ENCODE measurements at places on chromosomes 1 and 21. TPM values are rescaled to one million over a fixed set of nuclear protein-coding genes. Genes with fewer than 3 reads are reported as not detected.

ELF3 gene
- 1,345 TPM for total RNA-seq

MYBPH gene
- not detected for total RNA-seq

HYI gene
- total RNA-seq = 50.9 TPM

NHLH1 gene
- total RNA-seq = not detected

UMODL1 gene
- not detected for total RNA-seq

TMEM54 gene
- total RNA-seq = 88.7 TPM

NMNAT2 gene
- 0.99 TPM for total RNA-seq

CBR1 gene
- 44.2 TPM for total RNA-seq

SLC2A5 gene
- total RNA-seq = 1.1 TPM

LMO4 gene
- 51.4 TPM for total RNA-seq

OR10Z1 gene
- not detected for total RNA-seq

NTMT2 gene
- total RNA-seq = not detected

EPS15 gene
- total RNA-seq = 86.2 TPM

NGF gene
- total RNA-seq = 3.6 TPM

RHD gene
- total RNA-seq = not detected

TPTE gene
- not detected for total RNA-seq

ACADM gene
- 51.4 TPM for total RNA-seq

GPR52 gene
- 5.0 TPM for total RNA-seq

AMPD1 gene
- 0.86 TPM for total RNA-seq

AK4 gene
- 51.9 TPM for total RNA-seq

TP53BP2 gene
- 34.6 TPM for total RNA-seq

MAP10 gene
- total RNA-seq = 4.0 TPM

PTGS2 gene
- 16.0 TPM for total RNA-seq

TRIM17 gene
- total RNA-seq = 22.6 TPM

SIKE1 gene
- total RNA-seq = 40.6 TPM

OR6K3 gene
- not detected for total RNA-seq

FRRS1 gene
- total RNA-seq = 16.3 TPM

GNAT2 gene
- not detected for total RNA-seq

LENEP gene
- 0.94 TPM for total RNA-seq

G0S2 gene
- 7.7 TPM for total RNA-seq

OR2T11 gene
- total RNA-seq = not detected

MCM3AP gene
- 97.6 TPM for total RNA-seq

UBAP2L gene
- total RNA-seq = 195 TPM

FCGR3B gene
- 1.6 TPM for total RNA-seq

CACNA1S gene
- not detected for total RNA-seq

BMP8B gene
- 3.7 TPM for total RNA-seq

GFI1 gene
- total RNA-seq = 2.4 TPM

ZNF593OS gene
- not detected for total RNA-seq

TFF2 gene
- not detected for total RNA-seq

CHI3L1 gene
- total RNA-seq = 8.8 TPM

CD101 gene
- 1.1 TPM for total RNA-seq

S100A7 gene
- total RNA-seq = not detected

All from ureter (tissue), 1 donor.